ENCODE measurements at places on chromosomes 13 and 19.

GRCh38 chr13:29527511-29527910 is 68.0 kb downstream of the SLC7A1 start:
- no peak for DNase-seq

GRCh38 chr19:30649934-30650614 is 277.9 kb downstream of the ZNF536 start:
- DNase-seq, result no peak

- no peak for DNase-seq
These were observed 222.6 kb downstream of the TM9SF2 start for GRCh38 chr13:99723878-99724277.

- DNase-seq, result no peak
These were observed 1397.2 kb upstream of the PCDH9 start for GRCh38 chr13:68627379-68627778.

GRCh38 chr13:29771247-29771646 is 79.2 kb downstream of the UBL3 start:
- peak; percentile 36 for DNase-seq

GRCh38 chr13:84525865-84526264 is 643.6 kb upstream of the SLITRK1 start:
- no peak for DNase-seq

DNA sequence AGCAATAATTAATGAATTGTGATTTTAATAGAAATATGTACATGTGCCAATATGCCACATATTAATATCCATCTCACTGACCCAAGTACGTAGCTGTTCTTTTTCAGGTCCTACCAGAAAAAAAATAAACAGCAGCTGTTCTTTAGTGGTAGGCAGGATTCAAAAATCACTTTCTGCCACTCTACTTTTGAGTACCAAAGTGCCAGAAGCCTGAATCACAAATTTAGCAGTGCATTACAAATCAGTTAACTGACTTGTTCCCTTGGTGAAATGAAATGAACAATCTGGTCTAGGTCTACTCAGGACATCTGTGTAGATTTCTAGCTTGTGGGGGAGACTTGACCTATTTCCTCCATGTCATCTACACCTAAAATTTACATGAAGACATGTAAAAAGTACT is 775.5 kb upstream of the GPC6 start:
- DNase-seq, result no peak

- no peak for DNase-seq
These were observed 25.7 kb downstream of the SH3GL1 start for GRCh38 chr19:4374498-4375163.

DNA sequence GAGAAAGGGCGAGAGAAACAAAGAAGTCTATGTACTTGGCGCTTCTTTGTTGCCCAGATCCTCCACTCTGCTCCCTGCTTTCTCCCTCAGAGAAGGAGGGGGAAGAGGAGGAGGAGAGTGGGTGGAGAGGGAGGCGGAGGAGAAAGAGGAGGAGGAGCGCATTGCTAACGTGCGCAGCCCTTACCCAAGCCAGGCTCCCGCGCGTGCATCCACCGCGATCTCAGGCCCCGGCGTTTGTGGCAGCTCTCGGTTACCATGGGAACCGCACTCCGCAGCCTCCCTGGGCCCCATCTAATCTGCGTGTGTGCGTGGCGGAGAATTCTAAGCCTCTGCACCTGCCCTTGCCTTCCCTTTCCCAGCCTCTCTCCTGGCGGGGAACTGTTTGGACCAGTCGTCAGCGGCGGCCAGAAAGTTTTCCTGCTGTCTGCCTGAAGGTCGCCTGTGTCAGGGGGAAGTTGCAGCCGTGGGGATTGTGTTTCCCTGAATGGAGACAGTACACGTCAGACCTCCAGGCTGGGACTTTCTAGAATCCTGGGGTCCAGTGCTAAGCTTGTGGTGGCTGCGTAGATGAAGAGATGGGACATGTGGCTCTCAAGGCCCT is at the start of gene ERICH6B:
Gene ERICH6B (minus strand): TSS at position 239 of the 601 bp plus-strand sequence. CDS start 18,734 bp downstream, outside the sequence.
- no peak for DNase-seq

DNA sequence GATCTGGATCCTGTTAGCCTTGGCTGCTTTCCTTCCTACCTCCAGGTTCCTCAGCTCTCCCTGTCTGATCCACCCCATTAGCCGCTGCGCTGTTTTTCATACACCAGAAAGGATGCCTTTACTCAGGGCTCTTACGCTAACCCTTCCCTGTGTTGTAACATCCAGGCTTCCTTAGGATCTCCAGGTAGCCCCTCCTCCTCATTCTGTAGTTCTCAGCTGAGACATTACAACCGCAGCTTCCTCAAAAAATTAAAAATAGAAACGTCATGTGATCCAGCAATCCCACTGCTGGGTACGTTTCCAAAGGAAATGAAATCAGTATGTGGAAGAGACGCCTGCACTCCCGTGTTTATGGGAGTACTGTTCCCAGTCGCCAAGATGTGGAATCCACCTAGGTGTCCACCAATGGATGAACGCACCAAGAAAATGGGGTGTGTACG is 18.4 kb upstream of the MYADM start:
- no peak for DNase-seq

- peak; percentile 45 for DNase-seq
These were observed 2.3 kb downstream of the WDR83 start for GRCh38 chr19:12668932-12669269.

DNA sequence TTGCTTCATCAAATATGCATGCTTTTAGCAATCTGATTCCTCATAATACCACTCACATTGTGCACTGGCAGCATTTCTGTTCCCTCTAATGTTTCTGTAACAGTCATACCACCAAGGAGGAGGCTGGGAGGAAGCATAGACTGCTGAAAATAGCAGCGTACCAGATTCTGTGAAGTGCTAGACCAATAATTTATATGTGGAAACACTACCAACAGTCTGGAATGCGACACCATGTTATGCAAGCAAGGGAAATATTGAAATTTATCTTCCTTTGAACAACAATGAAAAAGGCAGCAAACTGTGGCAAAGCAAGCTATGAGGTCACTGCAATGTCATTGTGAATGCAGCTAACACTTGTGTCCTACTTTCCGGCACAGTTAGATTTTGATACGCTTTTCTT is 1388.0 kb downstream of the EFNB2 start:
- DNase-seq, result no peak

DNA sequence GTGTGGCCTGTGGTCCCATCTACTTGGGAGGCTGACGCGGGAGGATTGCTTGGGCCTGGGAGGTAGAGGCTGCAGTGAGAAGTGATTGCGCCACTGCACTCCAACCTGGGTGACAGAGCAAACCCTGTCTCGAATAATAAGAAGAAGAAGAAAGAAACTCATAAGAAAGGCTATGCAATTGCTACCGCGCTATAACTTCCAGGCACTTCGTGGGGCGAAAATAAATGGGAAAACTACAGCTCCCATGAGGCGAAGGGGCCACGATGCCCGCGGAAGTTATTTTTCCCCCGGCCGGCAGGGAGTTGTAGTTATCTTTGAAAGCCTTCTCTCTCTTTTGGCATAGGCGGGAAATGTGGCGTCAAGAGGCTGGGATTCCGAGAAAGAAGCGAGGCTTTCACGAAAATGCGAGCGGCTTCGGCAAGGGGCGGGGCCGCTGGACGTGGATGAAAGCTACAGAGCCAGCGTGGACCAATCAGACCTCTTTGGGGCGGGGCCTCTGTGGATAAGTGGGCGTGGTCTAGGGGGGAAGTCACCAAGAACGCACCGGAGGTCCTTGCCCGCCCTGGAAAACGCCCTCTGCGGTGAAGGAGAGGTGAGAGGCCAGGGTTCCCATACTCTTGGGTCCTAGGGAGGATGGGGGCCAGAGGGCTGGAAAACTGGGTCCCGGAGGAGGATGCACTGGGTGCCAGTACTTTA is at the start of gene NUCB1:
Gene NUCB1 (plus strand): TSS at position 532 of the 696 bp plus-strand sequence. CDS start 485 bp downstream, outside the sequence.
- DNase-seq, result peak; percentile 99

DNA sequence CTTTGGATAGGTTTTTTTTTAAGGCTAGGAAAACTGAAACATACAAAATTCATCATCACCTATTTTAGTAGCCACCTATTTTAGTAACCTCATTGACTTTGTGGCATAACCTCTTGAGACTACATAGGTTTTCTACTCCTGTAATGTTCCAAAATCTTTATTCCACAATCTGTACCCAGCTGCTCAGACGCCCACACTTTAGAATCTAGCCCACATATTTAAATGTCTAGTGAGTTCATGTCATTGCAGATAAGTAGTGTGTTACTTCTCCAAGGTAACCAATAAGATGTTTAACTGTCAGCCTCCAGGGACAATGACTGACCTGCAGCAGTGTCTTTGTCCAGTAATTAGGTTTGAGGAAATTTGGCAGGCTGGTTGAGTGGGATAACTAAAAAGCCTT is 330.2 kb downstream of the MZT1 start:
- no peak for DNase-seq

DNA sequence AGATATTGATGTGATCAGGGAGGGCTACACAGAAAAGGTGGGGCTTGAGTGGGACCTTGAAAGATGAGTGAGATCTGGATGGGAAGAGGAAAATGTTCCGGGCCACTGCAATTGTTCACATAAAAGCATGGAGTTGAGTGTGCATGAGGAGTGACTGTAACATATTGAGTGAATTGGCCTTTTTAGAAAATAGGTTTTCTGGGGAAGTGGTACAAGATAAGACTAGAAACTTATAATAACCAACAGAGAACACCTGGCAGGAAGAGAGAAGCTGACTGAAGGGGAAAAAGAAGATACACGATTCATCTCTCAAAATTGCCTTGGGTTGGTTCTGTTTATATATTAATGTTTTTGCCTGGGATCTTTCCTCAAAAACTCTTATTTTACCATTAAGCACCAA is 32.2 kb downstream of the SLC10A2 start:
- DNase-seq, result no peak

GRCh38 chr13:109999659-110000533 is 213.5 kb upstream of the IRS2 start:
- DNase-seq, result no peak

DNA sequence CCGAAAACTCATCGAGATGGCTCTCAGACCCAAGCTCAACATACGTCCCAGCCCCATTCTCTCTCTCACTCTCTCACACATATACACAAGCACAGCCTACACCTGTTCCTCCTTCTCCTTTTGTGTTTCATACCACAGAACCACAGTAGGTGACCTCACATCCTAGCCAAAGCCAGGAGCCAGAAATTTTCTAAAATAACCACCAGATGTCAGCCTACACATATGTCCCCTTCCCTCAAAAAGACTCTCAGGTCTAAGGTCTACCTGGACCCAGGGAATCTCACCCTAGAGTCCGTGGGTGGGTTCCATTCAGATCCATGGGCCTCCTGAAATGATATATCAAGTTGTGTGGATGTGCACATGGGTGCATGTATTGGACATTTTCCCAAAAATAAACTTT is 104.2 kb upstream of the IPO5 start:
- no peak for DNase-seq

- DNase-seq, result no peak
These were observed 2041.4 kb downstream of the PCDH9 start for GRCh38 chr13:65188721-65189120.

DNA sequence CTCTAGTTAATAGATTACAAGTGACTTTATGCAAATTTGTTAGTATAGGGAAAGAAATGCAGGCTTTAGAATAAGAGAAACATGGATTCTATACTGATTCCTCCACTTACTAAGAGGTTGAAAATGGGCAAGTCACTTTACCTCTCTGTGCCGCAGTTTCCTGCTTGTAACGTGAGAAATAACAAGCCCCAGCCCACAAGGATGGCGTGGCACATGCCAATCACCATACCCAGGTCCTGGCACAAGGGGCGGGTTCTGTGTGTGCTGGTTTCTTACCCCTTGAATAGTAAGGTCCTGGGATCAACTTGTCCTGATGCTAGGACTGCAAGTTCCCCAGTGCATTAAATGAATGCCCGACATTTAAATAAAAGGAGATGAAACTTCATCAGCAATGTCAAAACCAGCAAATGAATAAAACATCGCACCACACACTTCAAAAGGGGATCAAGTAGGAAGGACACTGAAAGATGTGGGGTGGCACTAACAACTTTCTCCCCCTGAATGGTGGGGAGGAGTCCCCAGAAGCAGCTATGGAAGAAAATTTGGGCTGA is 7.9 kb upstream of the SIGLEC9 start:
- DNase-seq, result peak; percentile 43

- no peak for DNase-seq
These were observed 165.2 kb downstream of the DCLK1 start for GRCh38 chr13:35966024-35966423.

DNA sequence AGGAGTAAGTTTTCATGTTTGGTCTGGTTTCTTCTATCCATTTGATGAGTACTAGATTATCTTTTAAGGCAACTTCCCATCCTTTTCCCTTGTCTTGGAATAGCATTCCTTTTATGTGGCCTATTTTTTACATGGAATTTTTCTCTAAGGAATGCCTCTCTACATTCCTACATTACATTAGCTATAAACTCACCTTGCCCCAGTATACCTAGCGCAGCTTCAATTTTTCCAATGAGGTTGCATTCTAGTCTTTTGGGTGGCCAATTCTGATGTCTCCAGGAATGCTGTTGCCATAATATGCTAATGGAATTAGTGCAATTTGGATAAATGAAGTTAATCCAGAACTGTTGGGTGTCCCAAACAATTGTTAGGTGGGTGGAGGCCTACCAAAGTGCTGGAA is 33.8 kb downstream of the KBTBD6 start:
- DNase-seq, result no peak

GRCh38 chr13:67860315-67860714 is 630.2 kb upstream of the PCDH9 start:
- DNase-seq, result no peak

DNA sequence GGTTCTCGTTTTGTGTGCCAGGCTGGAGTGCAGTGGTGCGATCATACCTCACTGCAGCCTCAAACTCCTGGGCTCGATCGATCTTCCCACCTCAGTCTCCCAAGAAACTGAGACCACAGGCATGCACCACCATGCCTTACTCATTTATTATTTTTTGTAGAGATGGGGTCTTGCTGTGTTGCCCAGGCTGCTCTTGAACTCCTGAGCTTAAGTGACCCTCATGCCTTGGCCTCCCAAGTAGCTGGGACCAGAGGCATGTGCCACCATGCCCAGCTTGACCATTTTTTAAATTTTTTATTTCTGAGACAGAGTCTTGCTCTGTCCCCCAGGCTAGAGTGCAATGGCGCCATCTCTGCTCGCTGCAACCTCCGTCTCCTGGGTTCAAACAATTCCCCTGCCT is 10.2 kb upstream of the GNA11 start:
- no peak for DNase-seq

- no peak for DNase-seq
These were observed 2.2 kb downstream of the MZF1 start for GRCh38 chr19:58570770-58571574.

GRCh38 chr13:42083138-42083770 is 34.8 kb downstream of the DGKH start:
- no peak for DNase-seq

DNA sequence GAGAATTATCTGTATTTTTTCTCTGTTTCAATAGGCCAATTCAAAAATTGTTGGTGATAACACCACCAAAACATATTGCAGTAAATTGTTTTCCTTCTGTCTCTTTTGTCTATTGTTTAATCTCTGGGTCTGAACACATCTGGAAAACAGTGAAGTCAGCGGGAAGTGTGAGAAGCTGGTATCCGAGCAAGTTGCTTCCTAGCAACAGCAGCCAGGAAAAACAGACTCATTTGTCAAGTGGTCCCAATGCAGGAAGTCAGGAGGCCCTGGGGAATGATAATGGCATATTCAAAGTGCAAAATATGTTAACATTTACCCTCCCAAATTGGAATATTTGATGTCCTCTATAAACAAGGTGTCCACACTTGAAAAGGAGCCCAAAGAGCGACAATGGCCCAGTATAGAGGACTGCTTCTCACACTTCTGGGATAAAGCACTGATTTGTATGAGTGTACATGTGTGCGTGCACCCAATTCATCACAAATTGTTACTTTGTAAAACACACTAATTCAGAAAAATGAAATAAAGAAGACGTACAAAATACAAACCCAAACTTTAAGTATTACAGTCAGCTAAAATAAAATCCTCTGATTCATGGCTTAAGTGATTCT is 515.0 kb downstream of the TBC1D4 start:
- no peak for DNase-seq
